ENCODE measurements at places on chromosomes 5 and 9.

DNA sequence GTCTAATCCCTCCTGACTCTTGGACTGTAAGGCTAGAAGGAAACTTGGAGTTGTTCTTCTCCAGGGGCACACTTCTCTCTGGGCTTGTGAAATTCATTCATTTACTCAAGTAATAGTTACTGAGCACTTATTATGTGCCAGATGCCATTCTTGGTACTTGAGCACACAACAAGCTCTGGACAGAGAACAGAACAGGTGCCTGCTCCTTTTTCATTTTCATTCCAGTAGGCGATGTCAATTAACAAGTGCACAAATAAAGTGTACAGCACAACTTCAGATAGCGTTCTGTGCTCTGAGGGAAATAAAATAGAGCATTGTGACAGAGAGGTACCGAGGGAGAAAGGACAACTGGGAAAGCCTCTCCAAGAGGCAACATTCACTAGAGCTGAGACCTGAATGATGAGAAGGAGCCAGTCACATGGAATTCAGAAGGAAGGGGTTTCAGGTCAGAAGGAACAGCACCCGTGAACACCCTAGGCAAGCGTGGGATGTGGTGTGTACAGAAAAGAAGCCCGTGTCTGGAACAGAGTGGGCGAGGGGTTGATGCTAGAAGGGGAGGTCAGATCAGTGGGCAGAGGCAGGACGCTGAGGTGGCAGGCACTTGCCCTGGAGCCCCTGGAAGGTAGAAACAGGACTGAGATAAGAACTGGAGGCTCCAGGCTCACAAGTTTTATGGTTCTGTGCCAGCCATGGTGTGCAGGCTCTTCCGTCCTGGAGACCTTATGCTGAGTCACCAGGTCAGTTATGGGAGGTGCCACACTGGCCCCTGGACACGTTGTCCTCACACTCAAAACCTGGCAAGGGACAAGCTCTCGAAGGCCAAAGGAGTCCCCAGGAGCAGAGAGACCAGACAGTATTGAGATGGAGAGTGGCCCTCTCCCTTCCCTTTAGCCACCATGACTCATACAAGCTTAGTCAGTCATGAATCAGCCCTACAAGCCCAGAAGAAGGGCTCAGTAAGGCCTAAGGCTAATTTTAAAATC lies 7.2 kb upstream of the ABLIM3 start:
- peak; percentile 77 for DNase-seq

GRCh38 chr5:121426153-121426552 lies 425.5 kb upstream of the FTMT start:
- no peak for DNase-seq

GRCh38 chr9:124228516-124228915 lies 29.2 kb upstream of the NEK6 start:
- DNase-seq: no peak

DNA sequence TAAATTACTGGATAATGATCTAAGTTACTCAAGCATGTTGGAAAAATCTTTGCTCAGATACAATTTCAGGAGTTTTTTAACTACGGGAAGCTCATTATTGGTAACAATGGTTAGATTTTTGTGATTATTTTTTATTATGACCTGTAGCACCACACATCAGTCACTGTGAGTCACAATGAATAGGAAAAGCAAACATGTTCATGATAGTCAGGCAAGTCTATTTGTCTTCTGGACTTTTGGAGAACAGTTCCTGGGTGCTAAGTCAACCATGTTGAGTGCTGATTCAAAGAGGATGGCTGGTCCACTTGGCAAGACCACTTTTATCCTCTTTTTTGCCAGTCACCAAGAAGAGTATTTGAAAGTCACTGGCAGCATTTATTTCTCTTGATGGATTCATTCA lies 403.2 kb downstream of the KIF4B start:
- no peak for DNase-seq

- peak; percentile 39 for DNase-seq
Observed at GRCh38 chr5:101543780-101544179, 640.7 kb upstream of the ST8SIA4 start.

DNA sequence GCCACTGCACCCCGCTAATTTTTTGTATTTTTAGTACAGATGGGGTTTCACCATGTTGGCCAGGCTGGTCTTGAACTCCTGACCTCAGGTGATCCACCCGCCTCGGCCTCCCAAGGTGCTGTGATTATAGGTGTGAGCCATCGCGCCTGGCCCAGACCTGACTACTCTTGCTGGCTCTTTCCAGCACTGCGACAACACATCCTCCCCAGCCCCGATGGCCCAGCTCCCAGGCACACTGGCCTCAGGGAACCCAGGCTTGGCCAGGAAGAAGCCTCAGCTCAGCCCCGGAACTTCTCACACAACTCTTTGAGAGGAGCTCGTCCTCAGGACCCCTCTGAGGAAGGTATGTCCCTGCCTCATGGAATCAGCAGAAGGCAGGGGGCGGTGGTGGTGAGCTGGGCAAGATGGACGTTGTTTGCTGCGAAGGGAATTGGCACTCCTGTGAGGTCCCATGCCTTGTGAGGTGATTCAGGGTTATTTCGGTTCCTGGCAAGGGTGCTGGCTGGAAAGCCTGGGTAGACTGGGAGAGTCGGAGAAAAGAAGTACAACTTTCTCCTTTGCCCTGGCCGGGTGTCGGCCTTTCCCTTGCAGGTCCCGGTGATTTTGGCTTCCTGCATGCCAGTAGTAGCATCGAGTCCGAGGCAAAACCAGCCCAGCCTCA lies 5.9 kb downstream of the DELE1 start:
- DNase-seq: no peak

- no peak for DNase-seq
Observed at GRCh38 chr5:96973532-96974401, 37.9 kb downstream of the LNPEP start.

- DNase-seq: no peak
Observed at GRCh38 chr9:121272401-121272948, 4.5 kb downstream of the GSN start.

- peak; percentile 94 for DNase-seq
Observed at GRCh38 chr5:31983851-31984250, 190.3 kb downstream of the GOLPH3 start.

- DNase-seq: peak; percentile 8
Observed at GRCh38 chr5:27125856-27126255, 87.5 kb upstream of the CDH9 start.

GRCh38 chr9:73038613-73039012 lies 85.8 kb upstream of the ALDH1A1 start:
- DNase-seq: peak; percentile 28

GRCh38 chr5:160978944-160979343 lies 126.9 kb upstream of the ATP10B start:
- no peak for DNase-seq

DNA sequence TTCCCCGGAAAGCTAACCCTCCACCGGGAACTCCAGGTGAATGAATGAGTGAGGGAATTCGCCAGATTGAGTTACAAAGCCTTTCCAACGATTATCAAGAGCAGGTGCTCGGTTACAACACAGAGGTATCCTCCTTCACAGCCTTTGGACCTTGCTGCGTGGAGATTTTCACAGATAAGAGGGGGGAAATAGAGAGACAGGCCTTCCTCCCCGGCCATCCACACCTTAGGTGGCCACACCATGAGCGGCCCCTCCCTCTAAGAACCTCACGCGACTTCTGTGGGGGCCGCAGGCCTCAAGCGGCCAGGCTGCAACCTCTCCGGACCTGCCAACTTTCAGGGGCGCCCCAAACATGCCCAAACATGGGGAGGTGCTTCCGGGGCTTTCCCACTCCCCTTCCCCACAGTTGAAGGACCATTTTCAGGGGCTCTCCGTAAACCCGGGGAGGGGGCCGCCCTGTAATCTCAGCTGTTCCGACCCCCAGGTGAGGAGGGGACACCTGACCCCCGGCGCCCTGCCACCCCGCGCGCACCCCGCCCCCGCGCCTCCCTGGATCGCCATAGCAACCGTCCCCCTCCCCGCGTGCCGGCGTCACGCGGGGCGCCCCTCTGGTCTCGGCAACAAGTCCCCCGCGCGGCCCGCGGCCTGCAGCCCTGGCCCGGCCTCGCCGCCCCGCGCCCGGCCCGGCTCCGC lies 603 bp downstream of the DENND1A start:
- DNase-seq: no peak

- no peak for DNase-seq
Observed at GRCh38 chr9:8133606-8134005, 334.0 kb upstream of the DMAC1 start.

DNA sequence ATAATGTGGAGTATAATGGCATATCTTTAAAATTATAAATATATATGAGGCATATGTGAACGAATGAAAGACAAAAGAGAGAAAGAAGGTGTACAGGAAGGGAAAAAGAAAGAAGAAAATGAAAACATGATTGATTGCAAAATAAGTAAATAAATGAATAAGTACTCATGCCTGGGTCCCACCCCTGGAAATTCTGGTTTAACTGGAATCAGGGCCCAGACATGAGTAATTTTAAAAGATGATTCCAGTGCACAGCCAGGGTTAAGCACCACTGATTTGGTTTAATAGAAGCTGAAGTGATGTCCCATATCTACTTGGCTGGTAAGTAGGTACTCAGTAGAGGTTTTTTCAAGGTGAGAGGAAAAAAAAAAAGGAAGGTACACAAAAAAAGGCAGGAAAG lies 34.0 kb upstream of the HOMER1 start:
- DNase-seq: no peak

GRCh38 chr5:55593115-55593472 lies 58.3 kb upstream of the PLPP1 start:
- DNase-seq: no peak

DNA sequence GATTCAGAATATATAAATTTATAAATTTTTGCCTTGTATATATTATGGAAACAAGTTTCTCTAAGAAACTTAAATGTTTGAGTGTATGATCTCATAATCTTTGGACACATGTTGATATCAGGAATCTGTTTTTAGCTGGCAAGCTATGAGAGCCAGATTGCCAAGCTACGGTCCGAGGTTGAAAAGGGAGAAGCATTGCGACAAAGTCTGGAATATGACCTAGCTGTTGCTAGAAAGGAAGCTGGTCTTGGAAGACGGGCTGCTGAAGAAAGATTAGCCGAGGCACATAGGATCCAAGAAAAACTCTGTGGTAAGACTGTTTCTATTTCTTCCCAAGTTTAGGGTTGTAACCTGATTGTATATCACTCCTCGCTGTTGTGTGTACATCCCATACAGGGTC lies 25.9 kb downstream of the CCDC171 start:
- DNase-seq: no peak

DNA sequence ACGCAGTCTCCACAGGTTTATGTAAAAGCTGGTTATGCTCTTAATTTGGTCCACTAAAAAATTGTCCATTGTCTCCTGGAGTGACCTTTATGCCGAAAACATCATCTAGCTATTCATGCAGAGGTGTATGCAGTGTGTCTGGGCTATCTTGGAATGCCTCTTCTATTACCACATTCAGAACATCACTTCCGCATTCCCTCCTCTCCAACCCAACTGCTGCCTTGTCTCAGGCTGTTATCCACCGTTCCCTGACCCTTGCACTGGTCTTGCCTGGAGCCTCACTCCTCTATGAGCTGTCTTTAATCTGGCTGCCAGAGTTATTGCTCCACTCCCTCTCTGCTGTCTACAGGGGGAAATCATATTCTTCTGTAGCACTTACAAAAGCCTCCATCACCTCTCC lies 214.1 kb upstream of the ANKRD55 start:
- DNase-seq: no peak

- peak; percentile 43 for DNase-seq
Observed at GRCh38 chr9:107170801-107171200, 112.3 kb upstream of the RAD23B start.

- DNase-seq: no peak
Observed at GRCh38 chr5:354581-355378, 33.3 kb downstream of the AHRR start.

GRCh38 chr9:100652850-100653249 lies 75.0 kb downstream of the CAVIN4 start:
- DNase-seq: no peak

GRCh38 chr5:67413721-67414120 lies 217.1 kb upstream of the CD180 start:
- no peak for DNase-seq

GRCh38 chr9:9395539-9395938 lies 1217.3 kb downstream of the PTPRD start:
- no peak for DNase-seq

- DNase-seq: peak; percentile 89
Observed at GRCh38 chr9:3823842-3824475, 298.2 kb upstream of the RFX3 start.

- DNase-seq: no peak
Observed at GRCh38 chr5:154756009-154756867, 1.1 kb downstream of the LARP1 start.

DNA sequence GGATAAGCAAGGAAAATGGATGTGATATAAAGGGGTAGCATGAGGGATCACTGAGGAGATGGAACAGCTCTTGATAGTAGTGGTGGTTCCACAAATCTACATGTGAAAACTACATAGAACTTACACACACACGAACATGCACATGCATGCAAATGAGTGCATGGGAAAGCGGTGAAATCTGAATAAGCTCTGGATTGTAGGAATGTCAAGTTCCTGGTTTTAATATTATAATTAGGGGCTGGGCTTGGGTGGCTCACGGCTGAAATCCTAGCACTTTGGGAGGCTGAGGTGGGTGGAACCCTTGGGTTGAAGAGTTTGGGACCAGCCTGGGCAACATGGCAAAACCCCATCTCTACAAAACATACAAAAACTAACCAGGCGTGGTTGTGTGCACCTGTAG lies 13.1 kb upstream of the PDCL start:
- DNase-seq: no peak

DNA sequence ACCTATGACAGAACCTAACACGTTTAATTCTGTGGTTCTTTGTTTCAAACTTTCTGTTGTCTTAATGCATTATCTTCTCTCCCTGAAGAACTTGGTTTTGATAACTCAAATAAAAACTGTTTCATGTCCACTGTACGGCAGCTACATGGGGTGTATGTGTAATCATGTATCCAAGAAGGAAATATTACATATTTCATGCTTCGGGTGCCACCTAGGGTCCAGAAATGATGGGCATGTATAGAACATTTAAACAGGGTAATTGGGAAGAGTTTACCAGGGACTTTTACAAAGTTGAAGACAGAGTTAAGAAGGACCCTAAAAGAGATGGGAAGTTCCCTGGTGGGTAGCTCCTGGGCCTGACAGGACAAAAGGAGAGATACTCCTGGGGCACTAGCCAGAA lies 291.3 kb downstream of the FBXL7 start:
- DNase-seq: no peak

DNA sequence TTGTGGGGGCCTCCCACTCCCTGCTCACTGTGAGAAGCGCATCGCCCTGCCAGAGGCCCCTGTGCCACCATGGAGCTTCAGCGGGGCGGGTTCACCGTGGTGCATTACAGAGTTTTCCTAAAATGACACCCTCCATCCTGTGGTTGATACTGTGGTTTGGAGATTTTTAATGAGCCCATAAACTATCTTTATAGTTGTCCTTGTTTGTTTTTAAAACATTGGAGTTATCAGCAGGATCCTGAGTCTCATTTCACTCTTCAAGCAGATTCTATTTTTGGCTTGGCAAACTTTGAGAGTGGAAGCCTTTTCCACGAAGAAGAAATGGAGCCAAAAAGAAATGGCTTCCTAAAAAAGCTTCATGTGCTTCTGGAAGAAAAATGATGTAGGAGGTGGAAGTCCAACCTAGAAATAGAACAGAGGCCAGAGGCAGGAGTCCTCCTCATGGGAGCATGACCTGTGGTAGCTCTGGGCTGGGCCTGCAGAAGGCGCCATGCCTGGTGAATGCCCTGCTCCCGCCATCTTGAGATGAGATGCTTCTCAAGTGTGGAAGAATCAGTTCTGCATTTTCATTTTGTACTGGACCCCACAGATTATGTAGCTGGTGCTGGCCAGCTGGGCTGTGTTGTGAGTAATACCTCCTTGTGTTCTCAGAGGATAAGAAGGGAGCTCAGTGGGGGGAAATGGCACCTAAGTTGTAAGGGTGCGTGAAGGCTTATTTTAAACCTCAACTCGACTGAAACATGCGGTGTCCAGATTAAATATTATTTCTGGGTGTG lies 79.0 kb upstream of the RAI14 start:
- DNase-seq: peak; percentile 74
